ENCODE measurements at places on chromosomes 4 and X. TPM values are rescaled to one million over a fixed set of nuclear protein-coding genes. Genes with fewer than 3 reads are reported as not detected.
A peak's percentile ranks its signal among the peaks of the same experiment; 100 is the strongest.

DNA sequence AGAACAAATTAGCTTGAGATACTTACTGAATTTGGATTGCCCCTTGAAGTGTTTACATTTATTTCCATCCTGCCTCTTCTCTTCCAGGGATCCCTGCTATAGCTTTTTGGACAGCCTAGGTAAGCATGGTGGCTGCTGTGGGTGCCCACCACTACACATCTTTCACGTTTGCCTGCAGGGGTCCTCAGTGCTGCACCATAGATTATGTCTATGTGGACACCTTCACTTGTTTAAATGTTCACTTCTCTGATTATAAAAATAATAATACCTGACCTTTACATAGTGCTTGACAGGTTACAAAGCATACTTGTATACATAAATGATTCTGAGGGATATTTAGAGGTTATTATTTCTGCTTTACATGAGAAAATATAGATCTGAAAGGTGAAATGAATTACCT is 67.9 kb upstream of the SLC4A4 start:
- H3K4me3 ChIP-seq, result no peak overlapping the region
- peaks cover 4% of the 10 kb centered on the region for H3K36me3 ChIP-seq
- H3K4me1 ChIP-seq, result peaks cover 80% of the 10 kb centered on the region
- H3K27me3 ChIP-seq, result no peaks in the 10 kb centered on the region

GRCh38 chrX:118152721-118153120 is 36.1 kb upstream of the KLHL13 start:
- no peak for DNase-seq
- peaks cover 3% of the 10 kb centered on the region for H3K27me3 ChIP-seq
- no peak overlapping the region for H3K27ac ChIP-seq
- no peaks in the 10 kb centered on the region for H3K4me1 ChIP-seq

- DNase-seq, result no peak
- H3K27ac ChIP-seq, result no peak overlapping the region
- no peaks in the 10 kb centered on the region for H3K27me3 ChIP-seq
Observed at GRCh38 chr4:22463179-22463578, 52.7 kb downstream of the ADGRA3 start.

- no peak overlapping the region for H3K4me3 ChIP-seq
- no peaks in the 10 kb centered on the region for H3K36me3 ChIP-seq
- no peak for DNase-seq
- no peak overlapping the region for H3K27ac ChIP-seq
Observed at GRCh38 chr4:74583757-74584156, 138.8 kb downstream of the AREG start.

DNA sequence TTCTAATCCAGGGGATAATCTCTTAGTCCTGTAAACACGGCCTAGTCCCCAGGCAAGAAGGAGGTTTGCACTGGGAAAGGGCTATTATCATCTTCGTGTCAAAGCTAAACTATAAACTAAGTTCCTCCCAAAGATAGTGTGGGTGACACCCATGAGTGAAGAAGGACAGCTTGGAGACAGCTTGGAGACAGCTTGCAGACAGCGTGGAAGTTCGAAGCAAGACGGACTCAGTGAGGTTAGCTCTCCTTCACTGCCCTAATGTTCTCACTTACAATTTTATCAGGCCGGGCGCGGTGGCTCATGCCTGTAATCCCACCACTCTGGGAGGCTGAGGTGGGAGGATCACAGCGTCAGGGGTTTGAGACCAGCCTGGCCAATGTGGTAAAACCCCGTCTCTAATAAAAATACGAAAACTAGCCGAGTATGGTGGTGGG is 19.2 kb upstream of the PLCXD1 start:
- peaks cover 3% of the 10 kb centered on the region for H3K27me3 ChIP-seq
- H3K4me3 ChIP-seq, result no peak overlapping the region
- peaks cover 10% of the 10 kb centered on the region for H3K4me1 ChIP-seq
- DNase-seq, result no peak

GRCh38 chr4:26905172-26905571 is 44.5 kb downstream of the STIM2 start:
- no peak for DNase-seq
- peaks cover 2% of the 10 kb centered on the region for H3K27me3 ChIP-seq
- no peak overlapping the region for H3K4me3 ChIP-seq

GRCh38 chr4:118351851-118352827 is 664 bp downstream of the PRSS12 start:
- peak overlapping the region; percentile 85 for H3K27ac ChIP-seq
- peaks cover 20% of the 10 kb centered on the region for H3K36me3 ChIP-seq
- peaks cover 65% of the 10 kb centered on the region for H3K4me1 ChIP-seq
- peak overlapping the region; percentile 99 for H3K4me3 ChIP-seq

DNA sequence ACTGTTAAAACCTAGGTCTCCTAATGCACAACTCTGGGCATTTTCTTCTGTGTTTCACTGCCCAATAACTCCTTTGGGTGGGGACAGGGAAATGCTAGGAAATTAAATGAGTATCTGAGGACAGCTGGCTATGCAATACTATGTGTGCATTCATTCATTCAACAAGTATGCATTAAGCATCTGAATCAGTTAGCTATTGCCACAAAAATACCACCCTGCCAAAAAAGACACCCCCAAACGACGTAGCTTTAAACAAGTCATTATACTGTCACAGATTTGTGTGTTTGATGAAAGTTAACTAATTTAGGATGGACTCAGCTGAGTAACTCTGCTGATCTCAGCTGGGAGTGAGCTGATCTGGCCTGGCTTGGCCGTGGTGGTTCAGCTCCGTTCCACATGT is 29.8 kb upstream of the PTCHD1 start:
- H3K27ac ChIP-seq, result no peak overlapping the region
- no peaks in the 10 kb centered on the region for H3K27me3 ChIP-seq
- no peak for DNase-seq
- H3K4me3 ChIP-seq, result no peak overlapping the region

DNA sequence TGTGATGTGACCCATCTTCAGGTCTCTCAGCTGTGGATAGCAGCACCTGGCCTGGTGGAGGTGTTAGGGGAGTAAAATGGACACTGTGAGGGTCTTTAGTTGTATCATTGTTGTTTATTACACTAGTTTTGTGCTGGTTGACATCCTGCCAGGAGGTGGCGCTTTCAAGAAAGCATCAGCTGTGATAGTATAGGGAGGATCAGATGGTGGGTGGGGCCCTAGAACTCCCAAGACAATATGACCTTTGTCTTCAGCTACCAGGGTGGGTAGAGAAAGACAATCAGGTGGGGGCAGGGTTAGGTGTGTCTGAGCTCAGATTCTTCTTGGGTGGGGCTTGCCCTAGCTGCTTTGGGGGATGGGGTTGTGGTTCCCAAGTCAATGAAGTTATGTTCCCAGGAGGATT is 162.8 kb downstream of the PPP1R2C start:
- H3K36me3 ChIP-seq, result no peaks in the 10 kb centered on the region
- no peaks in the 10 kb centered on the region for H3K4me1 ChIP-seq
- no peaks in the 10 kb centered on the region for H3K27me3 ChIP-seq
- no peak overlapping the region for H3K27ac ChIP-seq

DNA sequence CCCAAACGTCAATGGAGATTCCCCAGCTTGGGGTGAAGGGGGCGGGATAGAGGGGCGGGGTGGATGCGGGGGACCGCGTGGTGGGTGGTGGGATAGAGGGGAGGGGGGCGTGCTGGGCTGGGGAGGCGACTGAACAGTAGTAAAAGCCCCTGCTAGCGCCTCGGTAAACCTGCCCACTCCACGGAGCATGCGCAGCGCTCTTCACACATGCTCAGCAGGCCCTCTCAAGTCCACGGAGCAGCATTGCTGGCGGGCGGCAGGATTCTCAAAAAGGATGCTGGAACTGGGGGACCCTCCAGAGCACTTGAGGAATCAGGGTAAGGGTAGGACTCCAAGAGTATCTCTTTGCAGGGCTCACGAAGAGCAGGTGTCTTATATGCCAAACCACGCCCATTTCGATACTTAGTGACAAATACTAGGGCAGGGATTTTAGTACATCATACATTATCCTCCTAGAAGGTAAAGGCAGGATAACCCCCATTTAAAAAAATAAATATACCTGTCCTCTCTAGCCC is 378 bp upstream of the RPS6KA6 start:
- no peaks in the 10 kb centered on the region for H3K27me3 ChIP-seq
- peaks cover 15% of the 10 kb centered on the region for H3K4me1 ChIP-seq
- H3K4me3 ChIP-seq, result peak overlapping the region; percentile 95
- H3K36me3 ChIP-seq, result no peaks in the 10 kb centered on the region
- DNase-seq, result peak; percentile 32

DNA sequence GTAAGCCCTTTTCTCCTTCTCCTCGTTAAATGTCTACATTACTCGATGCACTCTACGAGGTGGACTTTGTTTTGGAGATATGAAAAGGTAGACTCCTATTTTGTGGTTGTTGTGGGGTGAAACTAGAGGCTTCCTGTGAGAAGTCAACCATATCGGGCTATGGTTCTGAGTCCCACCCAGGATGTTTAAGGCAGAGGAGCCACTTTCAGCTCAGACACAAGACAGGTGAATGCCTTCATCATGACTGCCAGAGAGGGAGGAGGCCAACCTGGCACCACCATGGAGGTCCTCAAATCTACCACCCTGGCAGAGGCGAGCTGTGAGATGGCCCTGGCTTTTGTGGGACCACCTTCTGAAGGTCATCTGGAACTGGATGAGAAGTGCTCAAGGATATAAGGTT is 154.4 kb upstream of the KLF3 start:
- no peaks in the 10 kb centered on the region for H3K4me1 ChIP-seq
- DNase-seq, result no peak
- no peak overlapping the region for H3K4me3 ChIP-seq
- no peak overlapping the region for H3K27ac ChIP-seq
- H3K27me3 ChIP-seq, result peaks cover 21% of the 10 kb centered on the region

- H3K27ac ChIP-seq, result no peak overlapping the region
- H3K4me1 ChIP-seq, result peaks cover 48% of the 10 kb centered on the region
- no peak overlapping the region for H3K4me3 ChIP-seq
- peak; percentile 44 for DNase-seq
Observed at GRCh38 chrX:20521222-20521621, 254.5 kb upstream of the RPS6KA3 start.

- H3K4me1 ChIP-seq, result no peaks in the 10 kb centered on the region
- H3K36me3 ChIP-seq, result no peaks in the 10 kb centered on the region
- H3K4me3 ChIP-seq, result no peak overlapping the region
- no peak overlapping the region for H3K27ac ChIP-seq
Observed at GRCh38 chr4:15254236-15254880, 173.5 kb upstream of the C1QTNF7 start.

- no peak overlapping the region for H3K4me3 ChIP-seq
- no peaks in the 10 kb centered on the region for H3K36me3 ChIP-seq
- H3K27me3 ChIP-seq, result no peaks in the 10 kb centered on the region
- DNase-seq, result no peak
Observed at GRCh38 chrX:140608111-140608510, 101.4 kb upstream of the LINC00632 start.

DNA sequence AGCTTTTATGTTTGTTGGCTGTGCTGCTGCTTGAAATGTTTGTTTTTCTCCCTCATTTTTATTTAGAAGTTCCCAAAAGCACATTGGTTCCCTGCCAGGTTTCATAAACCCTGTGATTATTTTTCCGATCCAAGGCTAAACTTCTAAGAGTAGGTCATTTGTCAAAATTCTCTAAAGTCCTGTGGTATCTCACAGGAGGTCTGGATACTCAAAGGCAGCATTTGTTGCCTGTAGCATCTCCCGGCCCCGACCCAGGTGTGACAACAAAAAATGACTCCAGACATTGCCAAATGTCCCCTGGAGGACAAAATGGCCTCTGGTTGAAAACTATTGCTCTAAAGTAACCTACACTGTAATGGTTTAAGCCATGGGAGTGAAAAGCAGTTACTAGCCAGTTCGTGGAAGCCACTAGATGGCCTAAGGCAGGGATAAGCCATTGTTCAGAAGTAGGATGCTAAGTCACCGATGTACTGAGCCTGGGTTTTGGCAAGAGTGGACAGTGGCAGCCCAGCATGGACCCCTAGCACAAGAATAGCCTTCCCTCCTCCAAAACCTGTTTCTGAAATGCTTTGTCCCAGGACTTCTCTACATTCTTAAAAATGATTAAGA is 256.1 kb downstream of the THOC2 start:
- H3K36me3 ChIP-seq, result no peaks in the 10 kb centered on the region
- no peaks in the 10 kb centered on the region for H3K27me3 ChIP-seq
- no peak overlapping the region for H3K4me3 ChIP-seq
- H3K4me1 ChIP-seq, result peaks cover 18% of the 10 kb centered on the region
- no peak overlapping the region for H3K27ac ChIP-seq

DNA sequence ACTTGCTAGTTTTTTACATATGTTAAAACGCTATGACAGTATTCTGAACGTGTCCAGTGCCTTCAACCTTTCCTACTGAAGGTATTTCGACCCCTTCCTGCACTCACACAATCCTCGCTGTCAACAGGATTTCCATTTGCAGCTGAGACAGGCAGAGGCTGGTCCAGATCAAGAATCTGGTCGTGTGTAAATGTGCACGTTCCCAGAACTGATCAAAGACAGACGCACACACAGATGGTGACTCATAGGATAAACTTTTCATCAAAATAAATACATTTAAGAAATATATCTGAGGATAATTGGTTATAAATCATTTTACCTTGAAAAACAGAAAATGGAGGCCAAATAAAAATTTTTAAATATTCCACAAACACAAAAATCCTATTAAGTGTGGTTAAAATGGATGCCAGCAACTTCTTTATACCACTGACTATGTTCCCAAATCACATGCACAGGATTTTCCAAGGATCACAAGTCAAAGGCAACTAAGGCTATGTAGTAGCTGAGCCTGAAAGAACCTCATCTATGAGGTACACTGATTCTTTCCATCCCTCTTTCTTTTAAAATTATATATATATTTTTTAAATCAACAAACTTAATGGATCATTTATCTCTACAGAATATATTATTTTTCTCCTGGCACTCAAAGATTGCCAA is 85.9 kb downstream of the RNF150 start:
- H3K27ac ChIP-seq, result peak overlapping the region; percentile 95
- DNase-seq, result peak; percentile 50
- H3K36me3 ChIP-seq, result peaks cover 25% of the 10 kb centered on the region
- peak overlapping the region; percentile 78 for H3K4me3 ChIP-seq

DNA sequence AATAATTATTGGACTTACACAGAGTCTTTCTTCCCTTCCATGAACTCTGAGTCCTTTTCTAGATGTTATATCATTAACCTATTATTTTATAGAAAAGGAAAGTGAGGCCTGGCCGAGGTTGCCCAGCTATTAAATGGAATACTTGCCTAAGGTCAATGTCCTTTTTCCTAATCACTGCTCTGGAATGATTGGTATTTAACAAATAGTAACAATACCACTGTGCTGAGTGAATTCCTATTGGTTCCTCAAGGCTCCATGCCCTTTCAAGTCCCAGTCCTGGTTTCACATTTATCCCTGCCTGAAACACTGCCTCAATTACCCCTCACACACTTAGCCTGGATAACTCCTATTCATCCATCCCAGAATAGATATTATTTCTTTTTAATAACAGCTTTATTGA is 6.2 kb downstream of the TCEAL9 start:
- peak overlapping the region; percentile 45 for H3K27ac ChIP-seq
- DNase-seq, result peak; percentile 36
- peaks cover 1% of the 10 kb centered on the region for H3K27me3 ChIP-seq
- H3K36me3 ChIP-seq, result peaks cover 5% of the 10 kb centered on the region
- H3K4me1 ChIP-seq, result peaks cover 53% of the 10 kb centered on the region

The TMEM271 gene
- not detected for total RNA-seq

The BST1 gene
- 2.7 TPM for total RNA-seq

The FAM47E gene
- total RNA-seq, result not detected

The RXFP1 gene
- not detected for total RNA-seq

The GLRB gene
- total RNA-seq, result 9.4 TPM

The TMSB15A gene
- 2.7 TPM for total RNA-seq

The IBSP gene
- total RNA-seq, result not detected

The CSAG1 gene
- total RNA-seq, result not detected

The KLHL4 gene
- total RNA-seq, result not detected
